Stimulated activated CD4-positive, alpha-beta T cell treated with anti-CD3 and anti-CD28 coated beads, Interleukin-12 subunit alpha, Interleukin-12 subunit beta, amount 100 ng/mL, for 48 hours (primary cell): ENCODE measurements at places on chromosomes 11 and 22.
A peak's percentile ranks its signal among the peaks of the same experiment; 100 is the strongest.

GRCh38 chr22:47124451-47124881, 362.0 kb downstream of the TBC1D22A start:
- DNase-seq, result no peak

GRCh38 chr11:34650528-34650927, 29.6 kb downstream of the EHF start:
- peak; percentile 81 for DNase-seq

- DNase-seq, result no peak
These were observed 46.7 kb upstream of the BID start for GRCh38 chr22:17820879-17821439.

DNA sequence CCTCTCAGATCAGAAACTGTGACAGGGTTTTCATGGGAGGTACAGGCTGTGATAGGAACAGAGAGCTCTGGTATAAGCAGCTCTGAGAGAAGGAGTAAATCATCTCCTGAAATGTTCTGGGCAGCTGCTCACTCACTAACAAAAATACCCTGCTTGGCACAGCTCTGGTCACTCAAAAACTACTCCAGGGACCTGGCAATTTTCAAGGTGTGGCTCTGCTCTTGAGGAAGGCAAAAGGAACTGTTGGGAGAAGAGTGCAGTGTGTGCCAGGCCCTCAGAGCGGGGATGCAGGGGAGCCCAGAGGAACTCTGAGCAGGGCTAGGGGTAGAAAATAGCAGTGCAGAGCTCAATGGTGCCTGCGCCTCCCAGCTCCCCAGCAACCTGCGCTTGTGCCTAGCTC, 180.5 kb upstream of the ZBED5 start:
- no peak for DNase-seq

GRCh38 chr11:83691451-83691950, 405.3 kb upstream of the CCDC90B start:
- no peak for DNase-seq

DNA sequence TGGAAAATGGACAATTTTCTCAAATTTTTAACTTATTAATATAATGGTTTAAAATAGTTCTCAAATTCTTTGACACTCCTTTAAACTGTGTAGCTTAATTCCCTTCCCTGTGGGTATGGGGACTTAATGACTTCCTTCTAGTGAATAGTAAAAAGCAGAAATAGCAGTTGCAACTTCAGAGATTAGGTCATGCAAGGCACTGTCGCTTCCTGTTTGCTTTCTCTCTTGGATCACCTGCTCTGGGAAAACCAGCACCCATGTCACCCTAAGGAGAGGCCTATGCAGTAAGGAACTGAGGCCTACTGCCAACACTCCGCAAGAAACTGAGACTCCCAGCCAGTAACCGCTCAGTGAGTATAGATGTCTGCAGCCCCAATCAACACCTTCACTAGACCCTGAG, 5.5 kb upstream of the PANX3 start:
- DNase-seq, result no peak

GRCh38 chr11:115518983-115519628, 14.9 kb upstream of the CADM1 start:
- DNase-seq, result no peak

GRCh38 chr22:48750826-48751440, 1076.7 kb downstream of the BRD1 start:
- no peak for DNase-seq

GRCh38 chr22:33443683-33444082, 385.5 kb upstream of the SYN3 start:
- DNase-seq, result no peak

- no peak for DNase-seq
These were observed 84.4 kb downstream of the MRTFA start for GRCh38 chr22:40552070-40552469.

DNA sequence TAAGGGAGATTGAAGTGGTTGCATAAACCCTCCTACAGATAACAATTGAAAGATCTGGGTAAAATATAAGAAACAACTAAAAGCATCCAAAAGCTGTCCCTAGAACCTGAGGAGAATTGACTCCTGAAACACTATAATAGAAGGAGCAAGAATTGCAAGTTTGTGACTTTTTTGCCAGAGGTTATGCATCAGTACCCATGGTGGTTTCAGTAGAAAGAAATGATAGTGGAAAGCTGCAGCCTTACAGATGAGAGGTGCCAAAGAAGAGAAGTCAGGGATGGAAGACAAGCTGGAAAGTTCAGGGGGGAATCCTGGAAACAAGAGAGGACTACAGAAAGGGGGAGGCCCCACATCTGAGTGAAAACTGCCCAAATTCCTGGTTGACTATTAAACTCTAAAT, 80.7 kb downstream of the PACS1 start:
- DNase-seq, result no peak

GRCh38 chr22:39152024-39152510, 413 bp downstream of the CBX7 start:
- no peak for DNase-seq

DNA sequence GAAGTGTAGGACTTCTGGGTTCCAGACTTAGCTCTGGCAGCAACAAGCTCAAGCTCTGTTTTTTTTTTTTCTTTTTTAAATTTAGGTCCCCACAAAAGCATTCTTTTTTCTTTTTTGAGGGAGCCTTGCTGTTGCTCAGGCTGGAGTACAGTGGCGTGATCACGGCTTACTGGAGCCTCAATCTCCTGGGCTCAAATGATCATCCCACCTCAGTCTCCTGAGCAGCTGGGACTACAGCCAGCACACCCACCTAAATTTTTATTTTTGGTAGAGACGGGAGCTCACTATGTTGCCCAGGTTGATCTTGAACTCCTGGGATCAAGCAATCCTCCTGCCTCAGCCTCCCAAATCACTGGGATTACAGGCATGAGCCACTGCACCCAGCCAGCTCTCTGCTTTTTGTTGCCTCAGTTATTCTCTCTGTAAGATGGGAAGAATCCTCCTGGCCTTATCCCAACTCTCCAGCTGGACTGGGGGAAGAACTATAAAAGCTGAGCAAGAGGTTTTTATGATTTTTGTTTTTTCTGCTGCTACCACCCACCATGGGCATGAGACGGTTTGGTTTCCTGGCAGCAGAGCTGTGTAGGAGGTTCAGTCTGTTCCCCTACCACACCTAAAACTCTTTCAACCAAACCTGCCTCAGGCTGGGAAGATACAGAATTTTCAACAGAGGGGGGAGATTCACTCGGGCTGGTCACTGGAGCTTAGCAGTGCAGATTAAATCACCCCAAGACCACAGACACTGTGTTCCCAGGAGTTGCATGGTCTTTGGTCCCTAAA, 11.6 kb upstream of the MTFP1 start:
- no peak for DNase-seq

DNA sequence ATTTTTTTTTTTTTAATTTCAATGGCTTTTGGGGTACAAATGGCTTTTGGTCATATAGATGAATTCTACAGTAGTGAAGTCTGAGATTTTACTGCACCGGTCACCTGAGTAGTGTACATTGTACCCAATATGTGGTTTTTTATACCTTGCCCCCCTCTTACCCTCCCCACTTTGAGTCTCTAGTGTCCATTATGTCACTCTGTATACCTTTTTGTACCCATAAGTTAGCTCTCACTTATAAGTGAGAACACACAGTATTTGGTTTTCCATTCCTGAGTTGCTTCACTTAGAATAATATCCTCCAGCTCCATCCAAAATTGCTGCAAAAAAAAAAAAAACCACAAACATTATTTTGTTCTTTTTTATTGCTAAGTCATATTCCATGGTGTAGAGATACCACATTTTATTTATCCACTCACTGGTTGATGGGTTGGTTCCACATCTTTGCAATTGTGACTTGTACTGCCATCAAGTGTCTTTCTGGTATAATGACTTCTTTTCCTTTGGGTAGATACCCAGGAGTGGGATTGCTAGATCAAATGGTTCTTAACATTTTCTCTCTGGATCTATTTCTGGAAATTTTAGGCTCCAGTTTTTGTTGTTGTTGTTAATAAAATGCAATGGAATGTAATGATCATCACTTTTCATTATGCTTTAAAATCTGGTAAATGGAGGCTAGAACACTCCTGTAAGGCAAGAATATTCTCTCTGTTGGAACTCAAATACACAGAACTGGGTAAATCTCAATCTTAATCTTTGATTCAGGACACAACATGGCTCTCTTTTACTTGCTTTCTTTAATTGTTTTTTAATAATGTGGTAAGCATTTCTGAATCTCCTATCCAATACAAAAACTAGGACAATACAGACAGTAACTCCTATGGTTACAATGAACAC, 10.3 kb downstream of the NEAT1 start:
- DNase-seq, result no peak

GRCh38 chr11:115765803-115766239, 261.6 kb upstream of the CADM1 start:
- DNase-seq, result no peak

DNA sequence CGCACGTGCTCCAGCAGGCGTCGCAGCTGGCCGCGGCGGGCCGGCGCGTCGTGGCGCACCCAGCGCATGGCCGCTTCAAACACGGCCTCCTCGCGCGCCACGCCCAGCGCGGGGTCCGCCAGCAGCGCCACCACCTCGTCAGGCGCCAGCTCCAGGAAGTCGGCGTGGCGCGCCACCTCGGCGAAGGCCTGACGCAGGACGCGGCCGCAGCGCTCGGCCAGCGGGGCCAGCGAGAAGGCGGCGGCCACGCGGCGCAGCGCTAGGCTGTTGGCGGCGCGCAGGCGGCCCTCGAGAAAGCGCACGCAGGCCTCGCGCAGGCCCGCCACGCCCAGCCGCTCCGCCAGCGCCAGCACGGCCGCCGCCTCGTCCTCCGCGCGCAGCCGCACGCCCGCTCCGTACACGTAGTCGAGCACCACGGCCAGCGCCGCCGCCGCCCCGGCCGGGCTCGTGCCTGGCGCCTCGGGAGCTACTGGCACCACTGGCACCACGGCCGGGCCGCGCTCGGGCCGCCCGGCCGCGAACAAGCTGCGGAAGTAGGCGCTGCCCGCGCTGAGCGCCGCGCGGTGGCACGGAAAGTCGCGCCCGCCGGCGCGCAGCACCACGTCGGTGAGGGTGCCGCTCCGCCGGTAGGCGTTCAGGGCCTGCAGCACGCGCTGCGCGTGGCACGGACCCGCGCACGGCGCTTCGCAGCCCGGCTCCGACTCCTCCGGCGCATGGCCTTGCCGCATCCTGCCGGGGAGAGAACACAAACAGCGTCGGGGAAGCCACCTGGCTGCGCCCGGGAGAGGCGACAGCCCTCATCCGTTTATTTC, 2.9 kb downstream of the KLHL35 start:
- DNase-seq, result no peak

- DNase-seq, result no peak
These were observed 76.8 kb upstream of the BIRC3 start for GRCh38 chr11:102240502-102240901.
